ENCODE measurements at places on chromosomes 1 and 21. TPM values are rescaled to one million over a fixed set of nuclear protein-coding genes. Genes with fewer than 3 reads are reported as not detected.

Gene RASAL2
- polyA plus RNA-seq = 34.0 TPM

DNA sequence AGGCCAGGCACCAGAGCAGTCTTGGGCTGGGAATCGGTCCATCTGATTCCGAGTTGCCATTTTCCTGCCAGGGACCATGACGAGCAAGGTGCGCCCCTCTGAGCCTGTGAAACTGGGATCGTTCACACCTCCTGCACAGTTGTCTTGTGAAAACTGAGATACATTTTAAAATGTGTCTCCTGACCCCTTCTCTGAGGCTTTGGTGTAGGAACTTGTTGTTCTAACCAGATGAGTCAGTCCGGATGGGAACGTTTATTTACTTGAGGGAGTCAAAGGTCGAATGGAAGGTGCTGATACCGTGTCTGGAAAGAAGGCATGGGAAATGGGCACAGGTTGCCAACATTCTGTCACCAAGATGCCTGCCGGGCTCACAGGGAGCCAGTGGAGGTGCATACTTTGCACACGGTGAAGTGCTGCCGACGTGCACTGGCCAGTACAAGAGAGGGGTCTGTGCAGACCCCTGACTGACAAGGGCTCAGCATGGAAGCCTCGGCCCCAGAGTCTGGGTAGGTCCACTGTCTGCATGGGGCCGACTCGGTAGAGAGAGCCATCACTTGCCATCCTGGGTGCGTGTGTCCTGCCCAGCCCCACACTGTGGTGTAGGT is 7.4 kb upstream of the KCNN3 start:
- no peak for DNase-seq

Gene HLX
- polyA plus RNA-seq = 0.12 TPM

DNA sequence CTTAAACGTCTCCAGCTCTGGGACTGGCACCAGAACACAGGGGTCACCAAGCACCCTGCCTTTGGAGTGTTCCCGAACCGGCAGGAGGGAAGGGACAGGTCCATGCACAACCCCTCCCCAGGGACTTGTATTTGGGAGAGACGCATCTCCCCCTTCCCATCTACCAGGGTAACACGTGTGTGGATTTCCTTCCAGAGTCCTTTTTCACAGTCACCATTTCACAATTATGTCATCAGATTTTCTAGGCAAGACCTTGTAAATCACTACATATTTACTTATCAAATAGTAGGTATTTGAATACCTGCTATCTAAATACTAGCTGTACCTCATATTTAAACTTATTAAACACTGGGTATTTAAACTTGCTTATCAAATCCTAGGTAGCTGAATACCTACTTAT is 57.4 kb upstream of the AJAP1 start:
- DNase-seq = no peak

Gene CHAF1B
- polyA plus RNA-seq = 10.3 TPM

Gene MTF2
- 20.0 TPM for polyA plus RNA-seq

DNA sequence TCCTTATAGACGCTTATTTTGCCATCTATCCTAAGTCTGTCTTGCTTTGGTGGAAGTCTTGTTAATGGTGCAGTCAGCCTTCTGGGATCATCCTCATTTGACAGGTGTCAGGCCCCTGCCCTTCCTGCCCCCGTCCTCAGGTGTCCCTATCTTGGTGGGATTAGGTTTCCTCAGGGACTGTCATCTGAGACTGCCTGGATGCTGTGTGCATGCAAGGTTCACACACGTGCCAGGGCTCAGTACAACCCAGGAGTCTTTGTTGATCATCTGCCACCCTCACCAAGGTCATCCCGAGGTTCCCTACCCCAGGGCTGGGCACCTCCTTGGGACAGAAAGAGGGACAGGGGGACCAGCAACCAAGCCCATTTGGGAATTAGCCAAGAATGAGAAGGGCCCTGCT is 18.0 kb downstream of the PADI2 start:
- no peak for DNase-seq

DNA sequence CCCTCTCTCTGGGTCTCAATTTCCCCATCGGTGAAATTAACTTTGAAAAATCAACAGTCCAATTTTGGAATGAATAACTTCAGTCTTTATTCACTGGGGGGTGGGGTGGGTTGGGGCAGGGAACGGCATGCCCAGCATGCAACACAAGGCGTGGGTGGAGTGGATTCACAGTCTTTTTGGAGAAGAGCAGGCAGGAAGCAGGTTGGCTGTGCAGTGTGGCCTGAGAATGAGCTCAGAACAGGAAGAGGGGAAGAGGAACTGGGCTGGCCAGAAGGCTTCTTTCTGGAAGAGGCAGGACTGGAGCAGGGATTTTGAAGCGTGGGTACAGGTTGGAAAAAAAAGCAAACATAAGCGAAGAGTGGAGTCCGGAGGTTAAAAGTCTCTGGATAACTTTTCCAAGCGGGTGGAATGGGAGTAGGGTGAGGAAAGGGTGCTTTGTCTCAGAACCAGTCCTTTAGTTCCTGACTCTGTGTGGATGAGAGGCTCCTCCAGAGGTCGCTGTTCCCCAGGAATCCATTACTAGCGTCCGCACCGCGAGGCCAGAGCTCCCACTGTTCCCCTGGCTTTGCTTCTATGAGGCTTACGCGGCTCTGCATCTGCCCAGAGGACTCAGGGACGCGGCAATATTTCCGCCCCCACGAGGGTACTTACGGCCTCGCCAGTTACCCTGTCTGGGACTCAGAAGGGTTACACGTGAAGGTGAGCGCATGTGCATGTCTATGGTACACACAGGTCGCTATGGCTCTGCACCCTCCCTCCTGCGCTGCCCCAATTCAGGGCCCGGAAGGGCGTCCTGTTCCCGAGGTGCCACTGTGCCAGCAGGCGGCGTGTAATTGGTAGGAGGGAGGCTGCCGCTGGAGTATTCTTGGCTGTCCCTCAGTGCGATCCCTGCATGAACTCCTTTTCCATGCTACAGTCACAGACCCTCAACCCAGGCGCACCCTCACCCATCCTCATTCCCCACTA is 5.5 kb upstream of the FOXD2 start:
- peak; percentile 78 for DNase-seq

DNA sequence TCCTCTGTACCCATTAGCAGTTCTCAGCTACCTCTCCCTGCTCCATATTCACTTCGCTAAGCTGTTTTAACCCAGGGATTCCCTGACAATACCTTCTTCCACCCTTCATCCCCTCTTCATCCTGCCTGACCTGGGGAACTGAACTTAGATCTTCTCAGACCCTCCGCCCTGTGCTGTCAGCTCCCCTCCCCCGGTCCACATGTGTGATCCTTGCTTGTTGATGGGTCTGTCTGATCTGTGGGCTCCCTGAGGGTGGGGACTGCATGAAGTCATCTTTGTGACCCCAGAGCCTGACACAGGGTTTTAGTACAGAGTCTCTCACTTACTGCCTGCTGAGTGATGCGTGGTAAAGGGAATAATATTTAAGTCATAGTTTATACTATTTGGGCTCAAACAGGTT is 11.8 kb downstream of the CHAF1B start:
- DNase-seq = no peak

DNA sequence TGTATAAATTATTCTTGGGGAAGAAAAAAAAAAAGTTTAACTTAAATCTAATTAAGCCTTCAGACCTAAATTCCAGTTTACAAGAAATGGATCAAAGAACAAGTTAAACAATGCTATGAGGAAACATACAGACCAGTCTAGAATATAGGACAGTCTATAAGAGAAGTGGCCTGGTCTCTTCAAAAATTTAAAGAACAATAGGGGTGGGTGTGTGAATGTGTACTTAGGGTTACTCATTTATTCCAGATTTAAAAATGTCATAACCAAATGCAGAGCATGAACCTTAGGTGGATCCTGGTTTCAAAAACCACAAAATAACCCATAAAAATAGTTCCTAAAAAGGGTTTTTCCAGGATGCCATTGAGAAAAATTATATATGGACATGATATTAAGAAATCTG is 21.8 kb upstream of the SYNJ1 start:
- DNase-seq = no peak

Gene OPTC
- polyA plus RNA-seq = not detected

GRCh38 chr1:31663622-31664452 is 19.2 kb upstream of the PEF1 start:
- DNase-seq = no peak

Gene ACBD3
- polyA plus RNA-seq = 21.4 TPM
